ENCODE measurements at places on chromosomes 11 and 22.

GRCh38 chr22:37999640-38000272 lies 15.4 kb upstream of the SOX10 start:
- peak; percentile 59 for DNase-seq

- no peak for DNase-seq
Measured at GRCh38 chr22:44392446-44392921, 79.7 kb upstream of the SHISAL1 start.

GRCh38 chr11:69133251-69133650 lies 22.5 kb upstream of the SMIM38 start:
- DNase-seq, result no peak

DNA sequence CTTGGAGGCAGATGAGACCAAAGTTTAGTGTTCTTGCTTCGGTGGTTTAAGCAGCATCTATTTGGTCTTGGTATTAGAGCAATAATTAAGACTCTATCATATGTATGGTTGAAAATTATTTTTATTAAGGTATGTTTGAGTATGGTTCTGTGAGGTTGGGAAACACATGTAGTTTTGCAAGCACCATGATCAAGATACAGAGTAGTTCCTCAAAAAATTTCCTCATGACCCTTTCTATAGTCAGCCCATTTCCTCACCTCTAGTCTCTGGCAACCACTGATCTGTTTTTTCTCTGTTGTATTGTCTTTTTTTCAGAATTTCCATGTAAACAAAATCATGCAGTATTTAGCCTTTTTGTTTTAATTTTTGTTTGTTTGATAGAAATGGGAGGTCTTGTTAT lies 18.4 kb downstream of the MTMR3 start:
- peak; percentile 75 for DNase-seq

Measured in suppressor macrophage treated with lipopolysaccharide for 1 hour (primary cell).